GM23248 (cell line): ENCODE measurements at places on chromosomes 16 and 17. TPM values are rescaled to one million over a fixed set of nuclear protein-coding genes. Genes with fewer than 3 reads are reported as not detected.
A peak's percentile ranks its signal among the peaks of the same experiment; 100 is the strongest.

GRCh38 chr16:10521681-10522274 lies 58.6 kb downstream of the EMP2 start:
- peak; percentile 82 for DNase-seq

DNA sequence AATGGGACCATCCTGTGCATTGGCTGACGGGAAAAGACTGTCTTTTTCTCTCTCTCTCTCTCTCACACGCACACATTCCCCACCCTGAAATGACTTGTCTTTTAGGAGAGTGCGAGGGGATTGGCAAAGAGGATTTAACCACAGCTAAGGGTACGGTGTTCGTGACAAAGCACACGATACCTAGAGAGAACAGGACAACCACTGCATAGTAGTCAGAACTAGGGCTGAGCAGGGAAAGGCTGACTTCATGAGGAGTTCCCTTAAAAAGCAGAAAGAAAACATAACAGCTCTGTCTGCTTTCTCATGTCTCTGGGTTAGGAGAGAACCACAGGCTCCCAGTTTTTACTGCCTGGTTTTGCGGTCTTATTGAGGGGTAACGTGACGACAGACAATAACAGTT lies 742.8 kb upstream of the SOX9 start:
- peak; percentile 44 for DNase-seq

DNA sequence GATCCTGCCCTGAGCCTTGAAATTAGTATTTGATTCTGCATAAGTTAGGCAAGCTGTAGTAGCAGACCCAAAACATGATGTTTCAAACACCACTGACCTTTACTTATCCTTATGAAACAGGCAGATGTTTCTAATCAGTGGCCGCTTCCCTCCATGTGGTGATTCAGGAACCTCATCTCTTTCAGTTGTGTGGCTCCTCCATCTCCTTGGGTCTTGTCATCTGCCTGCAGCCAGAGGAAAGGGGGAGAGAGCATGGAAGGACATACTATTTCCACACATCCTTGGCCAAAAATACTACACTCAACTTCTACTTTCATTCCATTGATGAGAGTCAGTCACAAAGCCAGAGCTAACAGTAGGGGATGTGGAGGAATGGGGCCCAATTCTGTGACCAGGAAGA lies 41.6 kb upstream of the IRX6 start:
- peak; percentile 53 for DNase-seq

DNA sequence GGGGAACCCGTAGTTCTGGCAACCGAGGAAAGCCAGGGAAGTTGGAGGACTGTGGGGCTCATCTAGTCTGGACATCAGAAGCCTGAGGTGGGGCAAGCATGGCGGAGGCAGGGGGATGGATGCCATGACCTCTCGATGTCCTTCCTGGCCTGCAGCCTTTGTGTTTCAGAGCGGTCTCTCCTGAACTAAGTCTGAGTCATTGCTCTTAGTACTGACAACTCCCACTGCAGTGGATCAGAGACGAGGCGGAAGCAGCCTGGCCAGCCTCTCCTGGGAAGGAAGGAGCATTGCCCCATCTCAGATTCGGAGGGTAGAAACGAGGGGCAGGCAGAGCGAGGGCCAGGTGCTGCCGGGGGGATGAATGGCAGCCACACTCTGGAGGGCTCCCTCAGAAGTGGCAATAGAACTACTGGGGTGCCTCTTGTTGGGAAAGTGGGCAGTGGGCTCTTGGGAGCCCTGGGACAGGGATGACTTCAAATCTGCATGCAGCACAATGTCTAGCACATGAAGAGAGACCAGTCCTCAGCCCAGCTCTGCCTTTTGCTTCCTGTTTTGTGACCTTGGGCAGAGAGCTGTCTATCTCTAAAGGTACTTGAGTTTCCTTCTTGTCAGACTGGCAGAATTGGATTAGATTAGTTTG lies 3.6 kb upstream of the STAC2 start:
- peak; percentile 93 for DNase-seq

GRCh38 chr16:49003022-49003421 lies 278.6 kb downstream of the CBLN1 start:
- no peak for DNase-seq

Gene ALOX15B
- not detected in 2 replicates for polyA plus RNA-seq

Gene AOC2
- polyA plus RNA-seq = 0.09 and 0.14 TPM in 2 replicates

Gene MT4
- polyA plus RNA-seq = not detected in 2 replicates
